Posterior cingulate gyrus (tissue), 11 donors: ENCODE measurements at places on chromosomes 2 and 18.

DNA sequence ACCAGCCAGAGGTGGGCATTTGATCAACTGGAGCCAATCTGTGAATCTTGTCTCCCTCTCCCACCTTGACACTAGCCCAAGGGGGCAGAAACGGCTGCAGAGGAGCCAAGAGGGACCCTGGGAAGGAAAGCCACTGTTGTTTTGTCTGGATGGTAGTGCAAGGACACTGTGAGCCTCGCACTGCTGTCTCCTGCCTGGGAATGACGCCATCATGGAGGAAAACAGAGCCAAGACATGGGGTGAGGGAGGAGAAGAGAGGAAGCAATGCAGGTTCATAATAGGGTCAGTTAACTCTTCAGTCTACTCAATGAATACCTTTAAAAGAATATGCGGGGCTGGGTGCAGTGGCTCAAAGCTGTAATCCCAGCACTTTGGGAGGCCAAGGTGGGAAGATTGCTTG lies 231.1 kb upstream of the AGAP1 start:
- no peak for DNase-seq

DNA sequence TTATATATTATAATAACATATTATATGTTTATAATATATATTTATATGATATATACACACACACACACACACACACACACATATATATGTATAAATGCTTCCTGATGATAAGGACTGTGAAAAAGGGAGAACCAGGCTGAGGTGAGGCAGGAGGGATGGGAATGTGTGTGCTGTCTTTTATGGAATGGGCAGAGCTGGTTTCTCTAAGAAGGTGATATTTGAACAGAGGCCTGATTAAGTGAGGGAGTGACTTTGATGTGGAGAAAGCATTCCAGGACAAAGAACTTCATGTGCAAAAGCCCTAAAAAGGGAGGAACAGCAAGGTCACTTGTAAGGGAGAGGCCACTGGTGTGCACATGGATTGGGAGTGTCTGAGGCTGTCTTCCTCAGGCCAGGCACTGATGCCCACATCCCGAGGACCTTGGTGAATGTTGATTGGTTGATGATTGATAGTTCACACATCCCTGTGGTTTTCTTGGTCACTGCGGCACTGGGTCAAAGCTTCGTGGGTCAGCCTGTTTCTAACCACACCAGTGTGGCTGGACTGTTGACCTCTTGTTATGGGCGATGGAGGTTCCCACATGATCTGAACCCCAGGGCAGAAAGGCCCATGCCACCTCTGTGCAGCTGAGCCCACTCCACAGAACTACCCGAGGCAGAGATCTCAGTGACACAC lies 196.9 kb downstream of the MYCN start:
- DNase-seq, result no peak

GRCh38 chr18:34624551-34624950 lies 85.5 kb upstream of the DTNA start:
- DNase-seq, result no peak

DNA sequence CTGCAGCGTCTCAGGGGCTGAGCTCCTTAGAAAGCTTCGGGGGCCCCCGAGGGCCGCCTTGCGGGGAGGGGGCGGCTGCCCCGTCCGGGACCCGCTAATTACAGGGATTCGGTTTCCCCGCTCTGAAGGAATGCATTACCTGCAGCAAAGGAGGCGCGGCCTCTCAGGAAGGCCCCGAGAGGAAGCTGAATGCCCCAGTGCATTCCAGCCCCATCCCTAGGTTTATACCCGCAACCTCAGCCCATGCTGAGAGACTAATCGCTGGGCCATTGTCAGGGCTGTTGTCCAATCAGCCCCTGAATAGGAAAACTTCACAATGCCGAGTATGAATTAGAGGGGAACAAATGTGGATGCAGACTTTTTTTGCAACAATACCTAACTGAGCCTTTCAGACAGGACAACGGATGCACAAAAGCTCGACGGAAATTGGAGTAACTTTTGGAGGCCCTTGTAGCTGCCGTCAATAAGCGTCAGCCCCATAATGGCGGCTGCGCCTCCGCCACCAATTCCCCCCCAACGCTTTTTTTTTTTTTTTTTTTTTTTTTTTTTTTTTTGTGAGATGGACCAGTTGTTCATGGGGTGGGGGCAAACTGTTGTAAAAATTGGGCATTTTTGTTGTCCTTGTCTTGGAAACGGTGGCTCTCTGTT lies 138.6 kb upstream of the SIX3 start:
- DNase-seq, result no peak

- DNase-seq, result no peak
Observed at GRCh38 chr18:9824952-9825371, 60.8 kb upstream of the TXNDC2 start.

DNA sequence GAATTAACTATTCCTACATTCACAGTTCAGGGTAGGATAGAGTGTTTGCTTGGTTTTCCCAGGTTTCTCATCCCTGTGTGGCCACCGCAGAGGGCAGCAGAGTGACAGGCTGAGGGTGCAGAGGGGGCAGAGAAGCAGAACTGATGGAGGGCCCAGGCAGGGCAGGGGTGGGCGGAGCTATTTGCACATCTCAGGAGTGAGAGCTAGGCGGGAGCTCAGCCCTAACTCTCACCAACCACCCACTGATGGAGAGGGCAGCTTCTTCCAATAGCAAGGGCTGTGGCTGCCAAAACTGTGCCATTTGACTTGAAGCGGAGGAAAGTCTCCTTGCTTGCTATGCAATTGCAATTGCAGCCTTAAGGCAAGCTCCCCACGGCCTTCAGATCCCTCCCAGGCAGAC lies 12.0 kb upstream of the DARS1 start:
- peak; percentile 87 for DNase-seq

DNA sequence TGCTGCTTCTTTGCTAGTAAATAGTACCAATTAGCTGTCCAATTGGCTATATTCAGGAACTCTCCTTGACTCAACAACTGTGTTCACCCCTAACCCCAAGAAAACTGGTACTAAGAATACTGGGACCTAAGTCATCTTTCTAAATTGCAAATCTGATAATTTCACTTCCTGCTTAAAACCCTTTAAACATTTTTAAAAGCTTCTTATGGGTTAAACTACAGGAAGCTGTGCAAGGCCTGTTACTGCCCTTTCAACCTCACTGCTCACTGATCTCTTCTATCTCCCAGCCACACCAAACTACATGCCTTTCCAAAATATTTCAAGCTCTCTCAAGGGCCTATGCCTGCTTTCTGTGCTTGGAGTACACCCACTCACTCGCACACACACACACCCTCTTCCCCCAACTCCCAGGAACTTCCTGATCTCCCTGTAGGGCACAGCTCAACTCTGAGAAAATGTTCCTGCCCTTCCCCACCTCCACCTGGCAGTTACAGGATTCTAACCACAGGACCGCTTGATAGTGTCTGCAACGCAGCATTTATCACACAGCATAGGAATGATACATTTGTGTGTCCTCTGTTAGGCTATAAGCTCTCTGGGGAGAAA lies 6.7 kb downstream of the LMAN1 start:
- no peak for DNase-seq

DNA sequence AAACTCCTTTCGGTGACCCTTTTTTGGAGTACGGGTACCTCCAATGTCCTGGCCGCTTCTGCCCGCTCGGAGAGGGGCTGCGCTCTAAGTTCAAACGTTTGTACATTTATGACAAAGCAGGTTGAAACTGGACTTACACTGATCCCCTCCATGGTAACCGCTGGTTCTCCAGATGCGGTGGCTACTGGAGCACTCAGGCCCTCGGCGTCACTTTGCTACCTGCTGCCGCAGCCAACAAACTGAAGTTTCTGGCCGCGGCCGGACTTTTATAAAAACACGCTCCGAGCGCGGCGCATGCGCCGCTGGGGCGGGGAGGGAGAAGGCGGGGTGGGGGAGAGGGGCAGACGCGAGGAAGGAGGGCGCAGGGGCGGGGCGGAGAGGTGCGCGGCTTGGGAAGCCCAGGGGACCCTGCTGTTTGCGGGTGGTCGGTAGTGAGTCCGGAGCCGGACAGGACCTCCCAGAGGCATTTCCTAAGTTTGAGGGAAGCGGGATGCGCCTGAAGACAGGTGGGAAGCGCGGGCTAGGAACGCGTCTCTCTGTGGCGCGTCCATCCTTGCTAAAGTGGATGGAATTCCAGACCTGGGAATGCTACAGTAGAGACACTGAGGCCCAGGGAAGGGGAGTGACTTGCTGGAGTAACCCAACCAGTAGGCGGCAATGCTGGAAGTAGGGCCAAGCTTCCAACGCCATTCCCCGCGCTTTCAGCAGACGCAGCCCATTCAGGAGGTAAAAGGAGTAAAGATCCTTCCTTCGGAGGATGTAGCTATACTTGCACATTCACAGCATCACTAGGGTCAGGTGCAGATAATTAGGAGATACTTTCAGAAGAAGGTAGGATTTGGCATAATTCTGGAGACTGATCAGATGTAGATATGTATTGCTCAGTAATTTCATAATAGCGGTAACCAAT lies at the start of gene CXCR4:
TSS of gene CXCR4 (minus strand) at position 241 of the 910 bp plus-strand sequence. CDS start at position 152, 89 bp downstream.
- peak; percentile 64 for DNase-seq

DNA sequence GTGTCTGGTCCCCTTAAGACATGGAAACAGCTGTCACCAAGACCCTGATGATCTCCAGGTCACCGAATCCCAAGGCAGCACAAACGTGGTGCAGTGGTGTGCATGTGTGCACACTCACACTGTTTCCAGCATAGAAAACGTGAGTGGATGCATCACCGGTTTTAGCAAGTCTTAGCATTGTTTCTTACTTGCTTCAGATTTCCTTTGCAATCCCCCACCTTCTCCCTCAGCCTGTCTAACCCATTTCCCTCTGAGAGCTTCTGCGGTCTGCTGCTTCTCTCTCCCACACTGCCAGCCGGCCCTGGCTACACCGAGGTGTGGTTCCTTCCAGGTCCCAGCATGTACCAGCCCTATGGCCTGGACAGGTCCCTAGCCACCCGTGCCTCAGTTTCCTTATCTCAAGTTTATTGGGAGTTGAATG lies 343.4 kb upstream of the HS6ST1 start:
- peak; percentile 35 for DNase-seq

DNA sequence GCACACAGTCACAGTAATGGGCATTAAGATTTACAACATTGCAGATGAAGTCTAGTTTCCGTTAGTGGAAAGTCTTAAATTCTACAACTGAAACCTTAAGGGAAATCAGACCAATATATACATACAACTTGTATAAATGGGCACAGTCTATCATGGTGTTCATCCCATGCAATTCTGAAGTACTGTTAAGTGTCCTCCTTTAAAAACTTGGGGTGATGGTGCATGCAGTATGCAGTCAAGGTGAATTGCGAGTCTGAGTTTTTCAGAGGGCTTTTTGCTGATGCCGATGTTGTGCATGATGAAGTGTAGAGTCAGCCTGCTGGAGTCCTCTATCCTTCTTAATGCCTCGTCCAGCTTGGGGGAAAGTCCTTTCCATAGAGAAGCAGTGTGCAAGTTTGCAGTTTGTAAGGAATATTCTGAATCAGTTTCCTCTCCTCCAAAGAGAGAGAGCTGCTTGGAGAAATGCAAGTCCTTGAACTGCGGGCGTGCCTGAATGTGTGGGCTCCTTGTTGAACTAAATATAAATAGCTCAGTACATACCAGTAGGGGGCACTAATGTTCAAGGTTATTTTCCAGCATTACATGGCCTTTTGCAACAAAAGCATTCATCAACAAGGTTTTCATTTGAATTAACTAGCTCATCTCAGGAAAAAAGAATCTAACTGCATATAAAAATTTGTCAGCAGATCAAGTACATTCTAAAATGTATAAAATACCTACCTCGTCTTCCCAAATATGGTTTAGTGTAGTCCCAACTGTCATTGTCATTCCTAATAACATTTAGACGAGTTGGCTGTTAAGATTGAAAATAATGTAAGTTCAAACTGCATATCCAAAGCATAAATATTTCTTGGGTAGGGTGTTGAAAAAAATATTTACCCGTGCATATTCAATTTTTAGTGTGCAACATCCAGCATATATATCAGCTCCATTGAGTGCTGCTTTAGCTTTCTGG lies 21.3 kb downstream of the HNRNPLL start:
- DNase-seq, result peak; percentile 90

GRCh38 chr2:167480986-167481309 lies 592.7 kb downstream of the XIRP2 start:
- DNase-seq, result no peak

GRCh38 chr2:191618046-191618780 lies 59.7 kb upstream of the NABP1 start:
- DNase-seq, result no peak

GRCh38 chr2:134362740-134363139 lies 108.9 kb downstream of the MGAT5 start:
- DNase-seq, result no peak

DNA sequence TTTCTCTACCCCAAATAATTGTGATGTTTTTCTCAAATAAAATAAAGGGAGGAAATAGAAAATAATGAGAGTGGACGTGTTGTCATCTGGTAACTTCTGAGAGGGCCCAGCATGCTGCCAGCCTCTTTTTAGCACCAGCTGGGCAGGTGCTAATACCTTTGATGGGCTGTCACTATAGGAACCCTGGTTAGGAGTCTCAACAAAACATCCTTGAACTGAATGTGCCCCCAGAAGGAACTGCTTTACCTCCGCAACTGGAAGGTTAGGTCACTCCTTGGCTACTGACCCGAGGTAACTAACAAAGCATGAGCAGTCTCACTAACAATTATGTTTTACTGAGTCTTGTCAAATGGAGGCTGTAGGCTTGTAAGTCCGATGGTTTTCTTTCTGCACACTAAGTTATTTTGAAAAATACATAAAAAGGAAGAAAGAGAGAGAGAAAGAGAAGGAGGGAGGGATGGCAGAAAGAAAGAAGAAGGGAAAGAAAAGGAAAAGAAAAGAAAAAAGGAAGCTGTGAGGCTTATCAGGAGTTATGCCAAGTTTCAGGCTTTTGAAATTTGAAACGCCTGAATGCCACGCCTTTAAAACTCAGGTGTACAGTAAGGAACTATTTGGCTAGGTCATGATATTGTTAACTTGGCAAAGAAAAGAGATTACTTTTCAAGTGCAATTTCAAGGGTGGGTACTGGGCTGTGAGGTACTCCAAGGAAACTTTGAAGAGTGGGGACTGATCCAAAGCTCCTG lies 91.0 kb downstream of the TGIF1 start:
- DNase-seq, result no peak

GRCh38 chr18:21331065-21331464 lies 89.0 kb downstream of the GREB1L start:
- DNase-seq, result no peak

DNA sequence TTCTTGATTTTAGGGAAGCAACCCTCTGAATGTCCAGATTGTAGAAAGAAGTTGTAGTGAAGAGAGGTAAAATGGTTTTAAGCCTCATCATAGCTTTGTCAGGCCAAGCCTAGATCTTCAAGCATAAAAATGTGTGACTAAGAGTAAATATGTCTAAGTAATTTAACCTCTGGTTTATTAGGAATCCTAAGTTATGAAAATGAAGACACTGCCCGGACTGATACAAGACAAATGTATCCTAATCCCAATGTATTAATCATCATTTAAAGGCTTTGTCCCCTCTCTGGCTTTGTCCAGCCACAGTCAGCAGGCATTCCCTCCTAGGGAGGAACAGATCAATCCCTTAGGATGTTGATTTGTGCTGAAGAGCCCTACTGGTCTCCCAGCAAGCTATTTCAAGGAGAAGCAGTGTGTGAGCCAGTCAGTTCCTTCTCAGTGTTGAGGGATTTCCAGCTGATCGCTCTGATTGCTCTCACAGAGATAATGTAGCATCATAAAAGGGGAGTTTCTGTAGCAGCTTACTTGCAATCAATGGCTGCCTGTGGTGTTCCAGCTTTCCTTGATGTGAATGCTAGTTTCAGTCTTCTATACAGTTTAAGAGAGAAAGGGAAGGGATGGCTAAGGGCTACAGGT lies 796.1 kb downstream of the EPHA4 start:
- DNase-seq, result no peak
